NCI-H146 (cell line): ENCODE measurements at places on chromosomes 5 and 9.
A peak's percentile ranks its signal among the peaks of the same experiment; 100 is the strongest.

GRCh38 chr5:135367076-135367475, 32.0 kb downstream of the MACROH2A1 start:
- DNase-seq: no peak

DNA sequence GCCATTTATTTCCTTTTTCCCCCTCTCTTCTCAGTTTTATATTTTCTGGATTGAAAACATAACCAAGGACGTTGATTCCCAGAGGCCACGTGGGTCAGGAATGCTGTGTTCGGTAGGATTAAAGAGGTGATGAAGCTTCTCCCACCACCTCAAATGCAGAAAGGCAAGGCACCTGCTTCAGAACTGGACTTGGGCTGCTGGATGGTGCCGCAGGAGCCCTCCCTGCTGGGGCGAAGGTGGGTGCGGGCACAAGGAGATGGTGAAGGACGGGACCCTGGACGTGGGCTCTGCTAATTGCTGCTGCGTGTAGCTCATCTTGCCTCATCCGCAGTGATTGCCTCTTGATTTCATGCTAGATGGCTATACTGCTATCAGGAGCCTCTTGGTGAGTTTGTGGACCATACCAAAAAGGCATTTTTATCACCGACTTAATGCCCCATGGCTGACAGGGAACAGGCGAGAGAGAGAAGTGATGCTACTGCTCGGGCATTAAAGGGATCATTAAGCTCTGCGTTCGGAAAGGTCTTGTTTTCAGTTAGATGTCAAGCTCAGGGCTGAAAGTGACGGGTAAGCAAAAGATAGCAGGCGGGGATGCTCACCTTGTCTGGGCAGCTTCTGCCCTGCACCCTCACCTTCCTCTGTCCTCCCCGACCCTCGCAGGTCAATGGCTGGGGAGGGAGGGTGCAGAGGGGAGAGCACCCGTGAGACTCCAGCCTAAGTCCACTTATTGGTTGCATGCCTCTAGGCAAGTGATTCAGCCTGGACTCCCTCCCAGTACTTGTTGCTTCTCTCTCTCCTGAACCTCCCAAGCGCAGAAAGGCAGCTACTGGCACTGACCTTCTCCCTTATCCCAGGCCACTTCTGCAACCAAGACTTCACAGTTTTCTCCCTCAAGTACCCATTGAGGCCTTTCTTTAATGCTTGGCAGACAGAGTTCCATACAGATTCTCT, 71.6 kb upstream of the FSTL4 start:
- no peak for DNase-seq

DNA sequence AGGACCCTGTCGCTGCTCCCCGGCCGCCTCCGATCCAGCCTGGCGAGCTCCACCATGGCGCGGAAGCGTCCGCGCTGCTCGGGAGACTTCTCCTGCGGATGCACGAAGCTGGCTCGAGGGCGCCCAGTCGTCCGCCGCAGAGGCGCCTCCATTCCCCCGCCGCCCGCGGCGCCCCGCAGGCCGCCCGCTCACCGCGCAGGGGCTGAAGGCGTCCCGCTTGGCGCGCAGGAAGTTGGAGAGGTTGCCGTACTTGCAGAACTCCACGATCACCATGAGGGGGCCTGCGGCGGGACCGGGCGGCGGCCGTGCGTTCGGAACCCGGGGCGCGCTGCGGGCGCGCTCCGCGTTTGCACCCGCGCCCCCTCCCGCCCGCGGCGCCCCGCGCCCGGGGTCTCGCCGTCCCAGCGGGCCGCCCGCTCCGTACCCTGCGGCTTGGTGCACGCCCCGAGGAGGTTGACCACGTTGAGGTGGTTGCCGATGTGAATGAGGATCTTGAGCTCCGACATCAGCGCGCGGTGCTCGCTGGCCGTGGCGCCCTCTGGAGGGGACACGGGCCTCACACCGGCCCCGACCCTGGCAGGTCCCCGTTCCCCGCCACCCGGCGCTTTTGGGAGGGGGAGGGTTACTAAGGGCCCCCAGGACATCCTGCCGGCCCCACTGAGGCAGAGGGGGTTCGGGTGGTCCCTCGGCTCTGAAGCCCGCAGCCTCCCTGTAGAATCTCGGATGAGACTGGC, 27.7 kb upstream of the SCGB3A1 start:
- DNase-seq: peak; percentile 28

DNA sequence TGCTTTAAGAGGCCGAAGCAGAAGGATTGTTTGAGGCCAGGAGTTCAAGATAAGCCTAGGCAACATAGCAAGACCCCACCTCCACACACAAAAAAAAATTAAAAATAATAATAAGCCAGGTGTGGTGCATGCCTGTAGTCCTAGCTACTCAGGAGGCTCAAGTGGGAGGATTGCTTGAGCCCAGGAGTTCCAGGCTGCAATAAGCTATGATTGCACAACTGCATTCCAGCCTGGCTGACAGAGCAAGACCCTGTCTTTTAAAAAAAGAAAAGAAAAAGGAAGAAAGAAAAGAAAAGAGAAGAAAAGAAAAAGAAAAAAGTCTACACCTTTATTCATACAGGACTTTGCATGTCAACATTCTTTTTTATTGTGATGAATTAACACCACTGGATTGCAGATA, 2125.8 kb downstream of the MAT2B start:
- no peak for DNase-seq

GRCh38 chr5:5330728-5331452, 91.6 kb upstream of the ICE1 start:
- DNase-seq: no peak

- DNase-seq: no peak
Observed at GRCh38 chr9:123438821-123439220, 82.8 kb downstream of the CRB2 start.

GRCh38 chr5:180082633-180083420, 11.3 kb upstream of the RNF130 start:
- no peak for DNase-seq

DNA sequence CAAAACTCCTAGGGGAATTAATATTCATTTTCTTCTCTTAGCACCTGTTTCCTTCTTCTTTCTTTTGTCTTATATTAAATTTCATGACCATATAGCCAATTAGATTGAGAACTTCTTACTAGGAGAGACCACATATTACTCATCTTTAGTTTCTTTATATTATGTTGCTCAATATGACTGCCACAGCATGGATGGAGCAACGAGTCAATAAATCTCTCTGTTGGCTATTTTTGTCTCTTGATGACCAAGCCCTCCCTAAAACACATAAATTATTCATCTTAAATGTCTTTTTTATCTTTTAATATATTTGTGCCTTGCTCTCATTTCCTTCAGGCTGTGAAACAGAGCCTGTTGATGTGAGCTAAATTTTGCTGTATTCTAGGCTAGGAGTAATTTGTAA, 123.0 kb downstream of the ADAMTSL1 start:
- DNase-seq: no peak

DNA sequence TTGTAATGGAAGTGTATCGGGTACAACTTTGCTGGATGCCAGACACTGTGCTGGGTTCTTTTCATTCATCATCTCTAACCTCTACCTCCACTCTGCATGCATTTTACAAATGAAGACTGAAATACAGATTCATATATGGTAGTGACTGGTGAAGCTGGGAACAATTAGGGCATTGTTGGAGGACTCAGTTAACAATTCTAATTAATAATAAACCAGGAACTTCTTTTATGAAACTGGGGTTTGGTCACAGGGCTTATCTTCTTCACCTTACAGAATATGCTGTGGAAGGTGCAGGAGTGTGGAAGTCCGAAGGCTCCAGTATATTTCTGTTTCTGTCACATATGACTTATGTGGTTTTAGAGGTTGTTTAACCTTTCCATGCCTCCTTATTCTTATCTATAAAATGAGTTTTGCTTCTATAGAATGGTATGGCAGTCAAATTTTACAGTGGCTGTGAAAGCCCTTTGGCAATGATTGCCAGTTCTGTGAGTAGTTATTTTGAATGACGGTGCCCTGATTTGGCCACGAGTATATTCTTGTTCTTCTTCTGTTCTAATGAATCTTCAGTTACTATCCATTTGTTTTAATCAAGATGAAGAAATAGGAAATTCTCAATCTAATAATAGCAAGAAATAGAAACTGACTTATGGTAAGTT, 284.7 kb downstream of the GABRB2 start:
- DNase-seq: no peak

GRCh38 chr9:35948451-35948850, 9.5 kb downstream of the OR2S2 start:
- no peak for DNase-seq

DNA sequence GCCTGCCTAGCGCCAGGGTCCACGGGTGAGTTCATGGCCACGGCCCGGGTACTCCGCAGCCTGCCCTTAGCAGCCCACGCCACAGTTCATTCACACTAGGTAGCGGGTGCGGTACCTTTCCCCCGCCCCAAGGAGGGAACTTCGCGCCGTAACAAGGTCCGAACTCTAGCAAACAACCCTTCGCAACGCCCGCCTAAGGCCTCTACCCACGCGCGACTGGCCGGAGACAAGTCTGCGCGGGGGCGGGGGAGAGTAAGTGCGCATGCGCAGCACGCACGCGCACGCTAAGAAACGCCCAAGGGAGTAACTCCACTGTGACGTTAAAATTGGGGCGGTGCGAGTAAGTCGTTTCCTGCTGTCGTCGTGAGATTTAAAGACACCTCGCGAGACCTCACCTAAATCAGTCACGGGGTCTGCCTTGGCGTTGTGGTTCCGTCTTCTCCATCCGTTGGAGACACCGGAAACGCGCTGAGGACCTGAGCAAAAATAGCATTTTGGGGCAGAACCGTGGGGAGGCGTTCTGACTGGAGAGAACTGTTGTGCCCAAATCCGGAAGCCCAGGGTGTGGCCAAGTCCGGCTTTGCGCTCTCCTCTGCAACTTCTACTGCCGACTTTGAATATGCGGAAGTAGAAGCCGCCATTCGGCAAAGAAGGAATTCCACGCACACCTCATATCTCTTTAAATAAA, at the start of gene RAPGEF6:
RAPGEF6 (minus strand) TSS at position 234 of the 688 bp plus-strand sequence; CDS start at position 35, 199 bp downstream.
- DNase-seq: peak; percentile 98

- no peak for DNase-seq
Observed at GRCh38 chr9:131098391-131099101, 2.2 kb downstream of the AIF1L start.

DNA sequence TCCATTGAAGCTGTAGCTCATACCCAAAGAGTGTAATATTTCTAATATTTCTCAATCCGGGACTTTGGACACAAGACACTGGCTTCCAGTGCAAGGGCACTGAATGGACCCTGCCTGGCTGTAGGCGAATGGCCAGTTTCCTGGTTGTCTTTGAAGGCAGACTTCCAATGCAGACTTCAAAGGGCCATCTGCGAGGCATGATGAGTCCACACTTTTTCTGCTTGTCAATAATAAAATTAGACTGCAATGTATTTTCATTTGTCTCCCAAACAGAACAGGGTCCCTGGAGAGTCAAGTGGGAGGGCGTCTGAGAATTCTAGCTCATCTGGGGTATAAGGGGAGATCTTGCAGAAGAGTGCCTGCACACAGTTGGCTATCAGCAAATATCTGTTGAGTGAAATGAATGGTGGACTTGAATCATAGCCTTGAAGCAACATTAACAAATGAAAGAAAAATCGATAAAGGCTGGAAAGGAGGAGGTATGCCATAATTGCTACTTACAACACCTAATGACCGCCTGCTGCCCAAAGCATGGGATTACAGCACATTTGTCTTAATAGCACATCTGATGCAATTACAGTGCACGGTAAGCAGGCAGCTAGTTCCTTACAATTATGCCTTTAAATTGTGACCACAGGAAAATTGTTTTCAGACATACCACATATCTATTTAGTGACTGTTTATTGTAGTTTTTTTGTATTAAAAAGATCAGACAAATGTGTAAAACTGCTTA, 137.5 kb downstream of the ARHGEF28 start:
- DNase-seq: peak; percentile 97

- peak; percentile 53 for DNase-seq
Observed at GRCh38 chr5:51386916-51387883, 4.0 kb downstream of the ISL1 start.

GRCh38 chr5:116756531-116756930, 181.9 kb upstream of the SEMA6A start:
- DNase-seq: no peak

GRCh38 chr9:124050955-124051354, 39.4 kb downstream of the LHX2 start:
- DNase-seq: no peak

- DNase-seq: peak; percentile 59
Observed at GRCh38 chr9:14768405-14769229, 46.1 kb upstream of the CER1 start.

GRCh38 chr9:86747711-86748110, 199.6 kb downstream of the GAS1 start:
- no peak for DNase-seq

- DNase-seq: no peak
Observed at GRCh38 chr9:136002881-136003280, 41.7 kb upstream of the UBAC1 start.

GRCh38 chr5:93611976-93612854, 29.2 kb downstream of the NR2F1 start:
- peak; percentile 59 for DNase-seq

- no peak for DNase-seq
Observed at GRCh38 chr5:149406979-149407306, 27.9 kb upstream of the IL17B start.

- no peak for DNase-seq
Observed at GRCh38 chr5:157857816-157858526, 974 bp downstream of the CLINT1 start.

DNA sequence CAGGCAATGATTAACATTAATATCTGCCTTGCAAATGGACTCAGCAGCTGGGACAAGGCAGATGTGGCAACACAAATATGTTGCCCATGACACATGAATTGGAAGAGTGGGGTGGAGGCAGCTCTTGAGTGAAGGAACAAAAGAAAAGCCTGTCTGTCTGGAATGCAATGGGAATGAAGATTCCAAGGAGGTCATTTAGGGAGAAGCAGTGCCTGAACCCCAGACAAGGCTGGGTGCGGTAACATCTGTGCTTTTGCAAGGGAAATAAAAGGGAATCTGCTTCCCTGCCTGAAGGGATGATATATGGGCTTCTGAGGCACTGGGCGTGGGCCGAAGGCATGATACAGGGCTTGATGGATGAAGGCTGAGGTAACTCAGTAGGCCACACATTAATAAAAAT, 94.1 kb upstream of the TRIM32 start:
- no peak for DNase-seq

DNA sequence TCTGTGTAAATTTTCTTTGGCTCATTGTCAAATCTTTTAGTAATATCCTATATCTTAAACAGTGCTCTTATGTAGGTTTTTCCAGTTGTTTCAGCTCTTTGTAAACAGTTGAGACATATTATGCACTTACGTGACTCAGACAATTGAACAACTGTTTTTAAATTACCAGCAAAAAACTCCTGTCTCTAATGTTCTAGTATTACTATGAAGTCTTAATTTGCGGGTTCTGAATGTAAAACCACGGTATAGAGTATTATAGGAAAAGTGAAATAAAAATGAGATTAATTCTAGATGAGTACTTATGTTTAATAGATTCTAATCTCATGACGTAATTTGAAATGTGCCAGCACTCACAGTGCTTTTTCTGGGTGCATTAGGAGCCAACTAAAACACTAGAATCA, 136.0 kb downstream of the GDNF start:
- no peak for DNase-seq

GRCh38 chr5:75260708-75261107, 24.0 kb upstream of the ANKRD31 start:
- DNase-seq: no peak

GRCh38 chr5:116573279-116573701, 1.3 kb downstream of the SEMA6A start:
- DNase-seq: peak; percentile 56

GRCh38 chr9:89883401-89884341, 278.9 kb downstream of the GADD45G start:
- no peak for DNase-seq

GRCh38 chr9:3478549-3478953, 47.2 kb downstream of the RFX3 start:
- DNase-seq: peak; percentile 43

- no peak for DNase-seq
Observed at GRCh38 chr5:86095092-86095491, 522.6 kb upstream of the COX7C start.

GRCh38 chr9:93336720-93337119, 114.8 kb upstream of the FAM120A start:
- no peak for DNase-seq
